ENCODE measurements at places on chromosomes 2 and 18.

GRCh38 chr2:241352227-241352626 lies 3.9 kb upstream of the FARP2 start:
- DNase-seq, result no peak

- DNase-seq, result no peak
These were observed 311.3 kb downstream of the MYCN start for GRCh38 chr2:16251511-16252225.

DNA sequence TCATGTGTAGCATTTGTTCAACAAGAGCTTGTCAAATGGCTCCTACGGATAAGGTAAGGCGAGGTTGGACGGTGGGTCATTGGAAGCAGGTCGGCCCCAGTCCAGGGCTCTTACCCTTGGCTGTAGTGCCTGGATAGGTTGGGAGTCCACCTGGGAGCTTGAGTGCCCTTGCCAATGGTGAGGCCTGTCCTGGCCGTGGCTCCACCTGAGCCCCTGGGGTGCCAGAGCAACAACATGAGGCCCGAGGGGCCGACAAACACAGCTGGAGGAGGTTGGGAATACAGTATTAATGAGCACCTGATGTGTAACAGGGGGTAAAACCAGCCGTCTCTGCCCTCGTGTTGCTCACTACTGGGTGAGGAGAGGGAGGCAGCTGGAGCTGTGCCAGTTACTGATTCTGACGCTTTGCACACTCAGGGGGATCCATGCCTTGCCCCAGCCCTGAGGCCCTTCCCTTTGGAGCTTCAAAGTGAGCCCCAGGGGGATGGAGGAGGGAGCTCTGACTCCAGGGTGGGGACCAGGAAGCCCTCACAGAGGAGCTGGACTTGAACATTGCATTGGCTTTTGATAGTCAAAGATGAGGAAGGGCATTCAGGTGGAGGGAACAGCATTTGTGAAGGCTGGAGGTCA lies 87.2 kb downstream of the RHOB start:
- no peak for DNase-seq

DNA sequence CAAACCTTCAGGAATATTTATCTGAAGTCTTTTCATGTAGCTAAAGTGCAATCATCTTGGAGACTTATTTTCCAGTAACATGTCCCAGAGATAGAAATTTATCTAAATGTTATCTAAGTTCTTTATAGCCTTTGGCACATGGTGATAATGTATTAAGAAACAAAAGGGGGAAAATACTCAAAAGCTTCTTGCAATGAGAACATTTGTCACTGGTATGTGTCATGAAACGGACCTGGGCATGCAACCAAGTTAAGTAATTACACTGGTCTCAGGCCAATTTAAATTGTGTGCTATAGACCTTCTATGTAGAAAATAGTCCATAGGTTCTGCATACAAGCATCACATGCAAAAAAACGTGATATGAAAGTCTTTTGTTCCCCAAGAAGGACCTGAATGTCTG lies 136.2 kb downstream of the SLC8A1 start:
- DNase-seq, result no peak

GRCh38 chr18:41538751-41539150 lies 416.3 kb upstream of the PIK3C3 start:
- no peak for DNase-seq

DNA sequence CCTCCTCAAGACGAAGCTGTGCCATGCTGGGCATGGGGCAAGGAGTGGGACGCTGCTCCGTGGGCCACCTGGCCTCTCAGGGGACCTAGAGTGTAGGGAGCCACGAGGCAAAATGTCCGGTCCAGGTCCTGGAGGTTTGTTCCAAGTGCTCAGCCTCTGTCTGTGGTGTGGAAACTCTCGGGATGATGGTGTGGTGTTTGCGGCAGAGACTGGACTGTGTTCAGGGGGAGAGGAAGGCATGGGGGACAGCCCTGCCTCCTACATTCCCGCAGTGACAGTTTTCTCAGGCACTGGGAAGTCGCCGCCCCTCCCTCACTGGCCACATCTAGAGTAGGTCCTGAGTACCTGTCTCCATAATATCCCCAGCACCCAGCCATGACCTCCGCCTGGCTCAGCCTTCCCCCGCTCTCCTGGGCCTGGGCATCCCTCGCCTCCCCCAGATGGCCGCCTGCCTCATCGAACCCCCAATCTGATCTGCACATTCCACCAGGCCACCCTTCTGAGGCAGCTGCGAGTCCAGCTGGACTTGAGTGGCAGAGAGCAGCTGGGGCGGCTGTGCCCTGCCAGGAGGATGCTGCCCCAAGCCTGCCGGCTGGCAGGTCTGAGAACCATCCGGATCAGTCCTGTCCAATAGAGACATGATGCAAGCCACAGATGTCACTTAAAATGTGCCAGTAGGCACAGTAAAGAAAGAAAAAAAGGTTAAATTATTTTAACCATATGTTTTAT lies 6.2 kb downstream of the KCNIP3 start:
- DNase-seq, result no peak

- no peak for DNase-seq
These were observed 45.3 kb downstream of the ACAA2 start for GRCh38 chr18:49768051-49768391.

DNA sequence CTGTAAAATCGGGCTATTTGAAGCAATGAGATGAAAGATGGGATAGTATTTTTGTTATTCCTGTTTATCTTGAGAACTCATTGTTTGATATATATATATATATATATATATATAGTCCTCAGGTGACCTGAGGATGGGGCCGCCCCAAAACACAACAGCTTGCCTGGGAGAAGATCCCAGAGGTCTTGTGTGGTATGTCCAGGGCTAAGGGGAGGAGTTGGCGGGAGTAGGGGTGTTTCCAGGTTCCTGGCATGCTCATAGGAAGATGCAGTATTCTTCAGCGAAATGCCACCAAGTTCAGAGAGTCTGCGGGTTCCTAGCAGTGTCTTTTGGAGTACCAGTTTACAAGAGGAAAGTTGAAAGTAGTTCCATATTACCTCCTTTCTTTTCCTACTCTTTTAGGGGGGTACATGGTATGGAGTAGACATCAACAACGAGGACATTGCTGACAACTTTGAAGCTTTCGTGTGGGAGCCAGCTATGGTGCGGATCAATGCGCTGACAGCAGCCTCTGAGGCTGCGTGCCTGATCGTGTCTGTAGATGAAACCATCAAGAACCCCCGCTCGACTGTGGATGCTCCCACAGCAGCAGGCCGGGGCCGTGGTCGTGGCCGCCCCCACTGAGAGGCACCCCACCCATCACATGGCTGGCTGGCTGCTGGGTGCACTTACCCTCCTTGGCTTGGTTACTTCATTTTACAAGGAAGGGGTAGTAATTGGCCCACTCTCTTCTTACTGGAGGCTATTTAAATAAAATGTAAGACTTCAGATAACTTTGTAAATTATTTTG lies 18.3 kb downstream of the CCT7 start:
- DNase-seq, result no peak

DNA sequence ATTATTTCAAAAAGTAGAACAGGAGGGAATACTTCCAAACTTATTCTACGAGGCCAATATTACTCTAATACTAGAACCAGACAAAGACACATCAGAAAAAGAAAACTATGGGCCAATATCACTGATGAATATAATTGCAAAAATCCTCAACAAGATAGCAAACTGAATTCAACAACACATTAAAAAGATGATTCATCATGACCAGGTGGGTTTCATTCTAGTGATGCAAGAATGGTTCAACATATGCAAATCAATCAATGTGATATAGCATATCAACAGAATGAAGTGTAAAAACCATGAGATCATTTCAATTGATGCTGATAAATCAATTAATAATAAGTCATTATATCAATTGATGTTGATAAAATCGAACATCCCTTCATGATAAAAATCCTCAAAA lies 22.4 kb upstream of the EML6 start:
- no peak for DNase-seq

DNA sequence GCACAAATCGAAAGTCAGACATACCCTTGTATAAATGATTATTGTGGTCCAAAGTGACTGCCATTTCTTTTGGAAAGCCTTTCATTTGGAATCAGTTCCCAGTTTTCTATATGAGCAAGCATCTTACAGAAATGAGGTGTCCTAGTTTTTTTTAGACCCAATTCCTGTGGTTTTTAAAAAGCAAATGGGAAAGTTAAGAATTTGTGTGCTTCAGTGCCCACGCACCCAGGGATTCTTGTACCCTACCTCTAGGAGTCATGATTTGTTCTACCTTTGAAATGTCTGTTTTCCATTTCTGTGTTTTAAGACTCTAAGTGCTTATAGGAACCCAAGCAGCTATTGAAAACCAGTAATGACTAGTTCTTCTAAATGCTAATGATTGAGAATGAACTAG lies 218.1 kb downstream of the CAMKMT start:
- no peak for DNase-seq

GRCh38 chr2:75707901-75708300 lies 2.8 kb downstream of the GCFC2 start:
- no peak for DNase-seq

DNA sequence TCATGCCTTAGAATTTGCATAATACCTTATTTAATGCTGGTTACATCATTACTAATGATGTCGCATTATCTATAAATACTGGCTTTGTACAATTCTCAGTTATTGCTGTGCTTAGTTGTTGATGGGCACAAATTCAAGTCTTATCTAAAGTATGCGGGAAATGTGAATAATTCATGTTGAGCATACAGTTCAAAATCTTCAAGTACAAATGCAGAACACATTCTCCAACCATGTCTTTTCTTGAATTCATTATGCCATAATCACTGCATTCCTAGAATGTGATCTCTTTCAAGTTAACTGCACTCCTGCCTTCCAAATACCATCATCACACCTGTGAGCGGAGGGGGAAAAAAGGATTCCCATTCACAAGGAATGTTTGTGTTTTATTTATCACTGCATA lies 337.0 kb downstream of the MBD2 start:
- DNase-seq, result no peak

- peak; percentile 6 for DNase-seq
These were observed 30.9 kb upstream of the REEP1 start for GRCh38 chr2:86368161-86368824.
